A673 (cell line): ENCODE measurements at places on chromosomes 12 and 14. TPM values are rescaled to one million over a fixed set of nuclear protein-coding genes. Genes with fewer than 3 reads are reported as not detected.

Gene KLRD1
- total RNA-seq = 0.02 and 0.31 TPM in 2 replicates

- DNase-seq = no peak
These were observed 8.8 kb downstream of the NRIP2 start for GRCh38 chr12:2826036-2826435.

Gene CNOT2
- total RNA-seq = 68.9 and 89.0 TPM in 2 replicates

DNA sequence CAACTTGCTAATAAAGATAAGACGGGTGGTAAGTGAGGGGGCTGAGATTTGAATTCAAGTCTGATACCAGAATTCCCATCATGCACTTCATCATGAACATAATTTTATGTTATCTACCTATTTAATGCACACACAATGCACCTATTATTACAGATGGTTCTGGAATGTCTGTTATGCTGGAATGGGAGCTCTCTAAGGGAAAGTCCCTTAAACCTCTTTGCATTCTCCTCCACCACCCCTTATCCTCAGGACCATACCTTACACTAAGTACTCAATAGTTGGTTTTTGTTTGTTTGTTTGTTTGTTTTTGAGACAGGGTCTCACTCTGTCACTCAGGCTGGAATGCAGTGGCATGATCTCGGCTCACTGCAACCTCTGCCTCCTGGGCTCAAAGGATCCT is 7.0 kb upstream of the MSI1 start:
- DNase-seq = no peak

Gene ABCD4
- 46.7 and 55.7 TPM in 2 replicates for total RNA-seq

- no peak for DNase-seq
These were observed 123.0 kb downstream of the ESRRB start for GRCh38 chr14:76498976-76499375.

DNA sequence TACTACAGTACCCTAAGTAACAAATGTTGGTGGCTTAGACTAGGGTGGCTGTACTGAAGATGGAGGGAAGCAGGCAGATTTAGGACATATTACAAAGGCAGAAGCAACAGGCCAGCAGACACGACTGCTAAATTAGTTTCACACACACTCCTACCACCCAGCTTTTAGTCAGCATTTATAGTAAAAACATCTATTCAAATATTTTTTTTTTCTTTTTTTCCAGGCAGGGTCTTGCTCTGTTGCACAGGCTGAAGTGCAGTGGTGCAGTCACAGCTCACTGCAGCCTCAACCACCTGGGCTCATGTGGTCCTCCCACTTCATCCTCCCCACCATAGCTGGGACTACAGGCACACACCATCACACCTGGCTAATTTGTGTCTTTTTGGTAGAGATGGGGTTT is 72.9 kb downstream of the CDK17 start:
- DNase-seq = no peak

Gene SLC10A1
- not detected in 2 replicates for total RNA-seq

Gene CMA1
- total RNA-seq = not detected in 2 replicates

DNA sequence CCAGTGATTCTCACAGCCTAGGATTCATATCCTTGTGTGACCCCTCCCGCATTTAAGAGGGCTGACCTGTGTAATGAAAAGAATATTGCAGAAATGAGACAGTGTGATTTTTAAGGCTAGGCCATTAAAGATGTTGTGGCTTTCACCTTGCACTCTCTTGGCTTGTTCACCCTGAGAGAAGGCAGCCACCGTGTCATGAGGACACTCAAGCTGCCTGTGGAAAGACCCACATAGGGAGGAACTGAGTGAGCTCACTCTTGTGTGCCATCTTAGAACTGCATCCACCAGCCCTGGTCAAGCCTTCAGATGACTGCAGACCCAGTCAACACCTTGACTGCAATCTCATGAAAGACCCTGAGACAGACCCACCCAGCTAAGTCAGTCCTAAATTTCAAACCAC is 46.3 kb upstream of the TMPO start:
- DNase-seq = no peak

GRCh38 chr14:94805680-94806288 is 35.9 kb upstream of the GSC start:
- no peak for DNase-seq

Gene DBX2
- 0.13 and 0.37 TPM in 2 replicates for total RNA-seq

Gene LRFN5
- 43.0 and 51.3 TPM in 2 replicates for total RNA-seq
